MM.1S (cell line): ENCODE measurements at places on chromosomes 5 and 9.

DNA sequence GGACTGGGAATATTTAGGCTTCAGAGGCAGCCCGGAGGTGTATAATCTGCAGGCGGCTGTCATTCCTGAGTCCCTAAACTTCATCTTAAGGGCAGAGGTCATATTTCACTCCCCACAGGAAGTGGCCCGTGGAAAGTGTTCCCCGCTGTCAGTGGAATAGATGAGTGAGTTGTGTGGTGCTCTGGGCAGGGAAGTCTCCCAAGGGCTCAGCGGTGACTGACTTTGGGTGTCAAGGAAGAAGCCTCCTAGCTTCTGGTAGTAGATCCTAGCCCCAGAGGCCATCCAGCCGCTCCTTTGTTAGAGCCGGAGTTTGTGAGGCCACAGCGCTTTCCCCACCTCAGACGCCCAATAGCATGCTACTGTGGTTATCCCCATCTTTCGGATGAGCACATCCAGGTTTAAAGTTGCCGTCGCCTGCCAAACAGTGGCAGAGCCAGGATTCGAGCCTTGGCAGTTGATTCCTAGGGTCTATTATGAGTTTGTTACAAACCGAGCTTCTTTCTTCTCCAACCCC, 38.9 kb upstream of the TIFAB start:
- no peaks in the 10 kb centered on the region for H3K4me1 ChIP-seq
- H3K4me3 ChIP-seq, result no peak overlapping the region
- no peak for DNase-seq
- peaks cover 26% of the 10 kb centered on the region; the same call in 1 of the 2 replicates for H3K27me3 ChIP-seq
- no peaks in the 10 kb centered on the region for H3K36me3 ChIP-seq

DNA sequence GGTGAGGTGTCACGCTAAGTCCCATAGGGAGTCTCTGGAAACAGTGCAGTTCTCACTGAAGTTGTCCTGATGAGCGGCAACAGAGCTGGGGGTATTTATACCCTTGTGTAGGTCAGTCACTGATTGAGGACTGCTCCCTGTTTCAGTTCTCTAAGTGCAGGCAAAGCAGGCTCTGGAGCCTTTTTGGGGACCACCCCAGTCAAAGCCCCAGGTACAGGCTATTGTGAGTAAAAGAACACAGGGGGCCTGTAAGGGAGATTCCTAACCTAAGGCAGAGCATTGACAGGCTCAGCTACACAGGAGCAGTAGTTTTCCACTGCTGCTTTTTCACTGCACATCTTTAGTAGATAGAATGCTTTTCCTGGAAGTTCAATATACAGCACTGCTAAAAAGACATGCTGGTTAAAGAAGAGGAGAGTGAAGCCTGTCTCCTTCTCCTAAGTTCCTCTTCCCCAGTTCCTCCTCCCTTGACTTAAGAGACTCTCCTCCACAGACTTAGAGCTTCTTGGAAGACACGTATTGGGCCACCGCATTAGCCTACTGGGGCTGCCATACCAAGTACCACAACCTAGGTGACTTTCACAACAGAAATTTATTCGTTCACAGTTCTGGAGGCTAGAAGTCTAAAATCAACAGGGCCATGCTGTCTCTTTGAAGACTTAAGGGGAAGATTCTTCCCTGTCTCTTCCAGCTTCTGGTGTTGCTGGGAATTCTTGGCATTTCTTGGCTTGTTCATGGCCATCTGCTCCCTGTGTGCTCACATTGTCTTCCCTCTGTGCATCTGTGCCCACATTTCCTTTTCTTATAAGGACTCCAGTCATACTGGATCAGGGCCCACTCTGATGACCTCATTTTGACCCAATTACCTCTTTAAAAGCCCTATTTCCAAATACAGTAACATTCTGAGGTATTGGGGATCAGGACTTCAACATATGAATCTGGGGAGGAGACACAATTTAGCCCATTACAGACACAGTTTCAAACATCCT, 221.0 kb downstream of the ESM1 start:
- DNase-seq, result no peak
- H3K4me1 ChIP-seq, result no peaks in the 10 kb centered on the region
- no peak overlapping the region for H3K27ac ChIP-seq
- no peak overlapping the region for H3K4me3 ChIP-seq
- H3K27me3 ChIP-seq, result no peaks in the 10 kb centered on the region

GRCh38 chr5:55324815-55325418, 17.1 kb downstream of the MTREX start:
- H3K27me3 ChIP-seq, result no peaks in the 10 kb centered on the region
- H3K27ac ChIP-seq, result no peak overlapping the region
- DNase-seq, result peak; percentile 49
- no peaks in the 10 kb centered on the region for H3K4me1 ChIP-seq
- H3K4me3 ChIP-seq, result no peak overlapping the region
- no peaks in the 10 kb centered on the region; the same call in 1 of the 2 replicates for H3K36me3 ChIP-seq

DNA sequence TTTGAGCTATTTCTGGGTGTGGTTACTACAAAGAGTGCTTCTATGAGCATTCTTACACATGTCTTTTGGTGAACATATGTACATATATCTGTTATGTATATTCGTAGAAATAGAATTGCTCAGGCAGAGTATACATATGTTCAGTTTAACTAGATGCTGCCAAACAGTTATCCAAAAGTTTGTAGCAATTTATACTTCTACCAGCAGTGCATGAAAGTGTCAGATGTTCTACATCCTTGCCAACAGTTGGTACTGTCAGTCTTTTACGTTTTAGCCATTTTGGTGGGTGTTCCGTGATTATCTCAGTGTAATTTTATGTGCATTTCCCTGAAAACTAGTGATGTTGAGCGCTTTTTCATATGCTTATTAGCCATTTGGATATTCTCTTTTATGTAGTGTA, 35.9 kb upstream of the DMRT2 start:
- H3K27me3 ChIP-seq, result no peaks in the 10 kb centered on the region
- H3K27ac ChIP-seq, result no peak overlapping the region
- H3K4me3 ChIP-seq, result no peak overlapping the region
- H3K36me3 ChIP-seq, result no peaks in the 10 kb centered on the region

- no peak for DNase-seq
- no peaks in the 10 kb centered on the region for H3K36me3 ChIP-seq
- no peak overlapping the region for H3K4me3 ChIP-seq
These were observed 5.5 kb upstream of the STOML2 start for GRCh38 chr9:35108461-35108860.

- no peak overlapping the region for H3K27ac ChIP-seq
- no peaks in the 10 kb centered on the region for H3K36me3 ChIP-seq
- no peak for DNase-seq
- H3K27me3 ChIP-seq, result no peaks in the 10 kb centered on the region
These were observed 531.6 kb downstream of the PSAT1 start for GRCh38 chr9:78828521-78828920.

GRCh38 chr5:142794537-142794936, 24.4 kb downstream of the ARHGAP26 start:
- no peak overlapping the region for H3K4me3 ChIP-seq
- H3K4me1 ChIP-seq, result peaks cover 36% of the 10 kb centered on the region
- no peak overlapping the region for H3K27ac ChIP-seq
- no peaks in the 10 kb centered on the region for H3K27me3 ChIP-seq
- no peaks in the 10 kb centered on the region for H3K36me3 ChIP-seq

GRCh38 chr9:97735070-97735600, 38.0 kb upstream of the XPA start:
- no peaks in the 10 kb centered on the region for H3K27me3 ChIP-seq
- no peak overlapping the region for H3K27ac ChIP-seq
- H3K4me1 ChIP-seq, result peaks cover 17% of the 10 kb centered on the region
- H3K4me3 ChIP-seq, result no peak overlapping the region
- no peaks in the 10 kb centered on the region for H3K36me3 ChIP-seq
- DNase-seq, result no peak

DNA sequence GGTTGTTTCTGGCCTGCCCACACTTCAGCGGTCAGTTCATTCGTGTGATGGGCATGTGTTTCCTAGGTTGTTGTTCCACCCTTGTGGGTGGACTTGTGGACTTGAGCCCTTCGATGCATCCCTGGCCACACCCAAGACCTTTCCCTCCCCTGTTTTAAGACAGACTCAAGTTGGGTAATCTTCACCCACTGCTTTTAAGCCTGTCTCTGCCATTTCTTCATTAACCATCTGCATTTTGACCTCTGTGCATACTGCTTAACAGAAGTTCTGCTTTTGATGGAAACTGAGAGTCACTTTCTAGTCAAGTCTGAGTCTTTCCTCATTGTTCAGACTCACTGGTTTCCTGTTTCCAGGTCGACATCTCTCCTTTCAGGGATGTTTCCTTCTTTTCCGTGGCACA, 233.7 kb downstream of the ARHGEF28 start:
- H3K27ac ChIP-seq, result no peak overlapping the region
- H3K27me3 ChIP-seq, result no peaks in the 10 kb centered on the region
- no peaks in the 10 kb centered on the region for H3K36me3 ChIP-seq
- no peak for DNase-seq

GRCh38 chr5:147831465-147831864, at the start of gene SPINK1:
TSS of gene SPINK1 (minus strand) at chr5:147831671. CDS start at chr5:147831577, 94 bp downstream.
- no peaks in the 10 kb centered on the region for H3K27me3 ChIP-seq
- DNase-seq, result no peak
- no peak within 1 kb of the TSS for H3K27ac ChIP-seq
- no peak within 1 kb of the TSS for H3K4me3 ChIP-seq
- no peaks in the 10 kb centered on the region for H3K4me1 ChIP-seq
- H3K36me3 ChIP-seq, result no peaks in the 10 kb centered on the region

GRCh38 chr5:151196556-151197290, 27.2 kb downstream of the CCDC69 start:
- no peaks in the 10 kb centered on the region for H3K27me3 ChIP-seq
- H3K4me1 ChIP-seq, result peaks cover 29% of the 10 kb centered on the region
- peak overlapping the region; percentile 68 for H3K27ac ChIP-seq
- H3K4me3 ChIP-seq, result no peak overlapping the region
- peak; percentile 81 for DNase-seq

DNA sequence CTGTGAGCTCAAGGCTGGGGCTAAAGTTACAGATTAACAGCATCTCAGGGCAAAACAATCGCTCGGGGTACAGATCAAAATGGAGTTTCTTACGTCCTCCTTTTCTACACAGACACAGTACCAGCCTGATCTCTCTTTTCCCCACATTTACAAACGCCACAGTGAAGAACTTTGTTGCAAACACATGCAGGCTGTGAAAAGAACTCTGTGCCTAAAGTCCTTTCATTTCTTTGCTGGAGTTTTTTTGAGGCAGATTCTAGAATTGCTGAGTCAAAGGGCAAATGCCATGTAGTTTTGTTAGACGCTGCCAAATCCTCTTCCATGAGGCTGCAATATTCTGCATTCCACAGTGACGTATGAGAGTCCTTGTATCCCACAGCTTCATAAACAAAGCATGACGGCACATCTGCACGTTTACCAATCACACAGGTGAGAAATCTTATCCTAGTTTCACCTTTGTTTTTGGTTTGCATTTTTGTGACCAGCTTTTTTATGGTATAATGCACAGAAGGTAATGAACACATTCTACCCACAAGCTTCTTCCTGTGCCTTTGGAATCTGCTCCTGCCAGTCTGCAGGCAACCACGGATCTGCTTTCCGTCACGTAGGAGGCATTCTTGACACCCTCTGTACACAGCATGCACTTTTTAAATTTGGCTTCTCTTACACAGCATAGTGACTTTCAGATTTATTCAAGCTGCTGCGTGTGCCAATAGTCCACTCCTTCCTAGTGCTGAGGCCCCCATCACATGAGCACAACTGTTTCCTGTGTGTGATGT, 44.6 kb upstream of the LPCAT1 start:
- H3K36me3 ChIP-seq, result no peaks in the 10 kb centered on the region
- H3K4me3 ChIP-seq, result no peak overlapping the region
- peak overlapping the region; percentile 49; the same call in 1 of the 2 replicates for H3K27ac ChIP-seq
- peak; percentile 39 for DNase-seq

GRCh38 chr5:156402387-156402921, 75.5 kb downstream of the SGCD start:
- no peaks in the 10 kb centered on the region for H3K4me1 ChIP-seq
- H3K4me3 ChIP-seq, result no peak overlapping the region

DNA sequence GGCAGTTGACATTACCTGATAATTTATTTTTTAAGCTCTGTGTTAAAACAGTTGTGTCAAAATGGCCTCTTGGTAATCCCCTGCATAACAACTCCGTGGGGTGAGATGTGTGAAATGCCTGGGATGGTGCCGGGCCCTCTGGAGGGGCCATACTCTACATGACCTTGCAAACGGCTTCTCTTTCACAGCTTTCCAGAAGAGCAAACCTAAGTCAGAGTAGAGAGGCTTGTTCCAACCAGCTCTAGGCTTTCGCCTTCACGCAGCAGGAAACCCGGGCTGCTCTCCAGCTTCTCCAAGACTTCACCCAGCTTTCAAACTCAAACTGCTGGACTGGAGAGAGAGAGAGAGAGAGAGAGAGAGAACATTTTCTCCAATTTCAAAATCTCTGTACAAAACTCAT, 120.1 kb downstream of the SNX18 start:
- no peak overlapping the region for H3K27ac ChIP-seq
- no peaks in the 10 kb centered on the region for H3K36me3 ChIP-seq
- no peak overlapping the region for H3K4me3 ChIP-seq

DNA sequence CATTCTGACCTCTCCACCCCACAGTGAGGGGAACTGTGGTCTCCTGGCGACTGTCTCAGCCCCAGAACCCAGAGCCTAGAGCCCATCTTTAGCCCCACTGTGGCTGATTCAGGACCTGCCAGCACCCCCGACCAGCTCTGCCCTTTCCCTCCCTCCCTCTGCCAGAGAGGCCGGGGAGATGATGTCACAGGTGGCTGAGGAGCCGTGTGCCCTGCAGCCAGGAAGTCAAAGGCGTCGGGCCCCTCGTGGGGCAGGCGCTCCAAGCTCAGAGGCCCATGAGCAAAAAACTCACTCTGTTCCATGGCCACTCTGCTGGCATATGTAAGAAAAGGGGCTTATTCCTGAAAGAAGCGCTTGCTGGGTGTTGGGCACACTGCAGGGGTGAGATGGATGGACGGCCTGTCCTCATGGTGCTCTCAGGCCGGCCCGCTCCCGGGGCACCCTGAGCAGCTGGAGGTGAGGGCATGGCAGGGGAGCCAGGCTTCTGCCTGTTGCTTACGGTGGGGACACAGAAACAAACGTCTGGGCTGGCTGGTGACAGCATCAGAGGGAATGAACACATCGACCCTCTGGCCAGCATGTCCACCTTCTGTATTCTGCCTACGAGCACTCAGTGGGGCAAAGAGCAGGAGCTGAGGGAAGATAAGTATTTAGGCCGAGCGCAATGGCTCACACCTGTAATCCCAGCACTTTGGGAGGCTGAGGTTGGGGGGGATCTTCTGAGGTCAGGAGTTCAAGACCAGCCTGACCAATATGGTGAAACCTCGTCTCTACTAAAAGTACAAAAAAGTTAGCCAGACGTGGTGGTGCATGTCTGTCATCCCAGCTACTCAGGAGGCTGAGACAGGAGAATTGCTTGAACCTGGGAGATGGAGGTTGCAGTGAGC, 41.1 kb downstream of the LAMC3 start:
- H3K4me1 ChIP-seq, result no peaks in the 10 kb centered on the region
- no peak overlapping the region for H3K4me3 ChIP-seq
- peaks cover 67% of the 10 kb centered on the region for H3K27me3 ChIP-seq
- no peak for DNase-seq

DNA sequence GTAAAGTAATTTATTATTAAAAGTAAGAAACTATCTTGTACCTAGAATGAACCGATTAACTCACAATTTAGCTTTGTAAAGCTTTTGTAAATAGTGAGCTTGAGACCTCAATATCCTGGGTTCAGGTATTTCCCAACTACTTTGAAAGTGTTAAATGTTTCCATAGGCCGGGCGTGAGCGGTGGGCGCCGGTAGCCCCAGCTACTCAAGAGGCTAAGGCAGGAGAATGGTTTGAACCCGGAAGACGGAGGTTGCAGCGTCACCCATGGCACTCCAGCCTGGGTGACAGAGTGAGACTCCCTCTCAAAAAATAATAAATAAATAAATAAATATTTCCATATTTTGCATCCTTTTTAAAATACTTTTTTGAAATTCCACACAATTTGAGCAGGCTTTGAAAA, 1.5 kb upstream of the ANKH start:
- no peak for DNase-seq
- H3K27ac ChIP-seq, result no peak overlapping the region
- peak overlapping the region; percentile 72 for H3K4me3 ChIP-seq
- H3K27me3 ChIP-seq, result no peaks in the 10 kb centered on the region
- peaks cover 10% of the 10 kb centered on the region for H3K4me1 ChIP-seq
- no peaks in the 10 kb centered on the region for H3K36me3 ChIP-seq
